ENCODE measurements at places on chromosomes 7 and 10. TPM values are rescaled to one million over a fixed set of nuclear protein-coding genes. Genes with fewer than 3 reads are reported as not detected.

GRCh38 chr7:139131601-139132041 is 22.1 kb upstream of the ZC3HAV1 start:
- no peaks in the 10 kb centered on the region for H3K27me3 ChIP-seq
- no peak overlapping the region for H3K27ac ChIP-seq
- no peak for DNase-seq
- H3K4me3 ChIP-seq, result no peak overlapping the region
- H3K4me1 ChIP-seq, result peaks cover 6% of the 10 kb centered on the region

The ALOX5 gene
- total RNA-seq, result 22.8 TPM

The FAM13C gene
- total RNA-seq, result 12.8 TPM

The LYZL1 gene
- total RNA-seq, result not detected

DNA sequence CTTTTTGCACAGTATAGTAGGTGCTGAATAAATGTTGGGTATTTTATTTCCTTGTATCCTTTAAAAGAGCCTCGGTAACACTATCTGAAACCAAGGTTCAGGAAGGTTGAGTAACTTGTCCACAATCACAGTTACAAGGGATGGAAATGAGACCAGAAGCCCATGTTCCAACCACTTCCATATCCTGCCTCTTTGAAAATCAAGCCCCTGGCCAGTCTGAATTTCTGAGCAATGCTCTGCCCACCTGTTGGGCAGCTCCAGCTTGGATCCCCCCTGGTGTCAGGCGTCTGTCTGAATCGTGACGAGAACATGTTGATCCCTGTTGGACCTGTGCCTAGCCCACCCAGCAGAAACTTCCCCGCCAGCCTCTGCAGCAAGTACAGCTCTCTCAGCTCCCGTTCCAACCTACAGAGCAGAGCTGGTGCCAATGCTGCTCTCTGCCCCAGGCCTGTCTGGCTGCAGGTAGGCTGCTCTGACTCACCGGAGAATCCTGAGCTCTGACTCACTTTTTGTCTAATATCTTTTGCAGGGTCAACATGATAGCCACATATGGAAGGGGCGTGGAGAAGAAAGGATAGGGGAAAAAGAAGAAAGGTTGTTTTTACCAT is 595.5 kb downstream of the INHBA start:
- no peak overlapping the region for H3K4me3 ChIP-seq
- DNase-seq, result no peak
- H3K27me3 ChIP-seq, result no peaks in the 10 kb centered on the region
- H3K36me3 ChIP-seq, result no peaks in the 10 kb centered on the region

DNA sequence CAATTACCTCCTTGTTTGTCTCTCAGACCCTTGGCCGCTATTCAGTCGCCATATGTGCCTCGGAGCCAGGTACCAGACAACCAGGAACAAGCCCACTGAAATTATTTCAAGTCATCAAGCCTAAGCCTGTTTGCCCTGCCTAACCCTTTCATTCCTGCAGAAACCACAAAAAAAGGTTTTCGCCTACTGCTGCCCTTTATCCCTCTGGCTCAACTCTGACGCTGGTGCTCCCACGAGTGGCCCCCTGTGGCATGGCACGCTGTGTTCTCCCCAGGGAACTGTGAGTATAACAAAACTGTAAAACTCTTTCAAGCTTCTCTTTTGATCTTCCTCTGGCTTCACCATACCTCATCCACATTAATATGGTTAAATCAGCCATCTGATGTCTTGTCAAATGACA is 215.7 kb upstream of the CDC14C start:
- H3K27ac ChIP-seq, result no peak overlapping the region
- no peak for DNase-seq
- no peak overlapping the region for H3K4me3 ChIP-seq
- H3K36me3 ChIP-seq, result no peaks in the 10 kb centered on the region
- H3K27me3 ChIP-seq, result no peaks in the 10 kb centered on the region
- H3K4me1 ChIP-seq, result no peaks in the 10 kb centered on the region

The CPA2 gene
- total RNA-seq, result not detected

The COPS6 gene
- total RNA-seq, result 59.9 TPM

GRCh38 chr10:11773761-11774441 is 31.7 kb downstream of the ECHDC3 start:
- no peak overlapping the region for H3K4me3 ChIP-seq
- H3K4me1 ChIP-seq, result no peaks in the 10 kb centered on the region
- no peak overlapping the region for H3K27ac ChIP-seq
- H3K36me3 ChIP-seq, result no peaks in the 10 kb centered on the region
- no peak for DNase-seq

- no peak overlapping the region for H3K27ac ChIP-seq
- H3K4me1 ChIP-seq, result no peaks in the 10 kb centered on the region
- no peak for DNase-seq
- H3K36me3 ChIP-seq, result no peaks in the 10 kb centered on the region
- H3K4me3 ChIP-seq, result no peak overlapping the region
These were observed 6.9 kb upstream of the OIT3 start for GRCh38 chr10:72886621-72887020.

DNA sequence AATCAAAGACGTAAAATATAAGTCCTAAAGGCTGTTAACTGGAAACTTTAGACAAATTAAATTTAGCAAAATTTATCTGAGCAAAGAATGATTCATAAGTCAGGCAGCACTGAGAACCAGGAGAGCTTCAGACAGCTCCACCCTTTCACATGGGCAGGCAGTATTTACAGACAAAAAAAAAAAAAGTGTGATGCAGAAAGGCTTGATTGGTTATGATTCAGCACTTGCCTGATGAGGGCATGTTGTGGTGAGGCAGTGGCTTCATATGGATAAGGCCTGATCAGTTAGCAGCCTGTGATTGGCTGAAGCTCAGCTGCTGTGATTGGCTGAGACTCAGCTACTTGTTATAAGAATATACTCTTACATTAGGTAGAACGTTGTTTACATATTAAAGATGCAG is 495.4 kb upstream of the POM121L12 start:
- no peak for DNase-seq
- no peaks in the 10 kb centered on the region for H3K36me3 ChIP-seq
- no peaks in the 10 kb centered on the region for H3K4me1 ChIP-seq
- H3K27ac ChIP-seq, result no peak overlapping the region
- H3K27me3 ChIP-seq, result no peaks in the 10 kb centered on the region

The FGFR2 gene
- total RNA-seq, result 54.0 TPM

The KIAA1217 gene
- total RNA-seq, result 54.3 TPM

- H3K27me3 ChIP-seq, result no peaks in the 10 kb centered on the region
- H3K4me1 ChIP-seq, result peaks cover 21% of the 10 kb centered on the region
- DNase-seq, result no peak
- H3K36me3 ChIP-seq, result no peaks in the 10 kb centered on the region
These were observed 15.5 kb downstream of the CARD11 start for GRCh38 chr7:3028071-3028757.

- peak overlapping the region; percentile 95 for H3K27ac ChIP-seq
- H3K4me3 ChIP-seq, result no peak overlapping the region
- H3K36me3 ChIP-seq, result no peaks in the 10 kb centered on the region
- peaks cover 50% of the 10 kb centered on the region for H3K4me1 ChIP-seq
- DNase-seq, result no peak
These were observed 3.9 kb upstream of the DEPP1 start for GRCh38 chr10:44982496-44982895.

DNA sequence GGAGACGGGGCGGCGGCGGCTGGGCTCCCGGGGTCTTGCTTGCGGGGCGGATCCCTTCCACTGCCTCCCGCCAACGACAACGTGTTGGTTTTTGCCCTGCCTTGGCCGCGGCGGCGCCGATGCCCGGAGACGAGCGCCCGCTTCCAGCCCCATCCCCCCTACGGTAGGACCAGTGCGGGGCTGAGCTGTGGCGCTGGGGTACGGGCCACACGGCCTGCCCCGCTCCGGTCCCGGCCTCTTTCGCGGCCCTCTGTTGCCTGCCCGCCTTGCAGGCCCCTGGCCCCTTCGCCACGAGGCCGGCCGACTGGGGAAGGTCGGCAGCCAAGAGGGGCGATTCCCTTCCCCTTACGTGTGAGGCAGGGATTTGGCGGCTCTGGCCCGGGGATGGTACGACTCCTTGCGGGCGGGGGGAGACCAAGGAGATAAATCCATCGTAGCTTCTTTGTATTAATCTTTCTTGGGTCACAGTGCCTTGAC is 488 bp downstream of the EIF4H start:
- peaks cover 64% of the 10 kb centered on the region for H3K4me1 ChIP-seq
- peak overlapping the region; percentile 91 for H3K4me3 ChIP-seq
- H3K27ac ChIP-seq, result peak overlapping the region; percentile 96
- H3K36me3 ChIP-seq, result no peaks in the 10 kb centered on the region
- DNase-seq, result no peak
